CD4-positive, alpha-beta T cell (primary cell): ENCODE measurements at places on chromosomes 5 and 9. TPM values are rescaled to one million over a fixed set of nuclear protein-coding genes. Genes with fewer than 3 reads are reported as not detected.
A peak's percentile ranks its signal among the peaks of the same experiment; 100 is the strongest.

The CDKN2B-AS1 gene
- 0.25 TPM for total RNA-seq

The ECM2 gene
- not detected for total RNA-seq

The BARHL1 gene
- total RNA-seq = not detected

The PRSS3 gene
- total RNA-seq = not detected

The CKMT2 gene
- 0.27 TPM for total RNA-seq

The TXNDC8 gene
- total RNA-seq = not detected

The OR1J2 gene
- not detected for total RNA-seq

- no peak for DNase-seq
Observed at GRCh38 chr5:39106322-39106721, 32.1 kb upstream of the RICTOR start.

GRCh38 chr9:129175825-129176633 lies 2.0 kb downstream of the IER5L start:
- peak; percentile 10 for DNase-seq

DNA sequence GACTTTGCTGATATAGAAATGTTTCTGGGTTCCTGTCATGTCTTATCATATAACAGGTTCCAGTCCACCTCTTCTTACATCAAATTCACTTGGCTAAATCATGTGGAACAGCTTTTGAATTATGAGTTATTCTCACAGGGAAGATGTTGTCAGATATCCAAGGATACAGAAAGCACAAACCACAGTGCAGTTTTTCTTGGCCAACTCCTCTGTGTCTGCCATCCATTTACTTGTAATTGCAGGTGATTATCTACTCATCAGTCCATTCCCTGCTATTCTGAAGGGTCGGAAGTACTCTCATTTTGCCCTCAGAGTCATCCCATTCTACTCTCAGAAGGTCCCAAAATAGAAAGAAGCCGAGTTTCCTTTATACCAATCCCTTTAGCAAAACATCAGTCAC lies 10.0 kb downstream of the MARCHF11 start:
- DNase-seq = no peak

DNA sequence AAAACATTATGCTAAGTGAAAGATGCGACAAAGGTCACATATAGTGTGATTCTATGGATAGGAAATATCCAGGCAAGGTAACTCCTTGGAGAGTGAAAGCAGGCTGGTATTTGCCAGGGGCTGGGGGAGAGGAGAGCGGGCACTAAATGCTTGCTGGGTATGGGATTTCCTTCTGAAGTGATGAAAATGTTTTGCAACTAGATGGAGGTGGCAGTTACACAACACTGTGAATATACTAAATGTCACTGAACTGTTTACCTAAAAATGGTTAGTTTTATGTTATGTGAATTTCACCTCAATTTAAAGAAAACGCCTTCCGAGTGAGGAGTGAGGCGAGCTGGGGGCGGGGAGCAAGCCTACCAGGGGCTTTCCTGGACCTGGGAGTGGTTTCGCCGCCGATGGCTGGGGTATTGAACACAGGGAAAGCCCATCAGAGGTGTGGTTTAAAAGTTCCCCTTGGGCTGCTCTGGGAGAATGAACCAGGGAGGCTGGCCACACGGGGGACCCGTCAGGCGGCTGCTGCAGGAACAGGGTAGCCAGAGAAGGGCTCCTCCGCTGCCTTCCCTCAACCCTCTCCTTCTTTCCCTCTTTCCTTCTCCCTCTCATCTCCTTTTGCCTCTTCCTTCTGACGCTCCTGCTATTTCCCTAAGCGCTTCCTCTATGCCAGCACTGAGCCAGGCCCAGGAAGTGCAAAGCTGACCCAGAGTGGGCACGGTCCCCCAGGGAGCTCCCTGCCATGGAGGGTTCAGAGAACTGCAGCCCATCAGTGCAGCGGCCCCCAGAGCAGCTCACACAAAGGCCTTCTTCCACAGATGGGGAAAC lies 4.9 kb downstream of the AKNA start:
- peak; percentile 64 for DNase-seq

- peak; percentile 84 for DNase-seq
Observed at GRCh38 chr5:141992349-141992963, 20.4 kb downstream of the GNPDA1 start.

DNA sequence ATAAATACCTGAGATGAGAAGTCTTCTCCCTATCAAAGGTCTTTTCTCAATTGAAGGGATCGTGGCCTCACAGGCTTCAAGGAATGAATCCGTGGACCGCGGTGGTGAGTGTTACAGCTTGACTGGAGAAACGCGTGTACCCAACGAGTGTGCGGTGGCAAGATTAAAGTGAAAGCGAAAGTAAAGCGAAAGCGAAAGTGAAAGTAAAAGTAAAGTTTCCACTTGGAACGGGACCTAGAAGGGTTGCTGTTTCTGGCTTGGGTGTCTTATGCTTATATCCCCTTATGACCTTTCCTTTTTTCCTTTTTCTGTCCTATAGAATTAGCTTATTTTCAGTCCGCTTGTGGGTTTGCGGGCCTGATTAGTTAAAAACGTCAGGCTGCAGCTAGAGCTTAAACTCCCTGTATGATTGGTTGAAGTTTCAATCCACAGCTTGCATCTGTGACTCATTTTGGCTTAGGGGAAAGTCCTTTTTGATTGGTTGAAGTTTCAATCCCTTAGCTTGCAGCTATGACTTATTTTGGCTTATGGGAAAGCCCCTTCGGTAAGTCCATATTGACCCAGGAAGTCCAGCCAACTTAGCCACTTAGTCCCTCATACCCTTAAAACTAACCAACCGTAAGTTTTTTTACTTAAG lies 924.3 kb upstream of the CDH10 start:
- DNase-seq = peak; percentile 12

DNA sequence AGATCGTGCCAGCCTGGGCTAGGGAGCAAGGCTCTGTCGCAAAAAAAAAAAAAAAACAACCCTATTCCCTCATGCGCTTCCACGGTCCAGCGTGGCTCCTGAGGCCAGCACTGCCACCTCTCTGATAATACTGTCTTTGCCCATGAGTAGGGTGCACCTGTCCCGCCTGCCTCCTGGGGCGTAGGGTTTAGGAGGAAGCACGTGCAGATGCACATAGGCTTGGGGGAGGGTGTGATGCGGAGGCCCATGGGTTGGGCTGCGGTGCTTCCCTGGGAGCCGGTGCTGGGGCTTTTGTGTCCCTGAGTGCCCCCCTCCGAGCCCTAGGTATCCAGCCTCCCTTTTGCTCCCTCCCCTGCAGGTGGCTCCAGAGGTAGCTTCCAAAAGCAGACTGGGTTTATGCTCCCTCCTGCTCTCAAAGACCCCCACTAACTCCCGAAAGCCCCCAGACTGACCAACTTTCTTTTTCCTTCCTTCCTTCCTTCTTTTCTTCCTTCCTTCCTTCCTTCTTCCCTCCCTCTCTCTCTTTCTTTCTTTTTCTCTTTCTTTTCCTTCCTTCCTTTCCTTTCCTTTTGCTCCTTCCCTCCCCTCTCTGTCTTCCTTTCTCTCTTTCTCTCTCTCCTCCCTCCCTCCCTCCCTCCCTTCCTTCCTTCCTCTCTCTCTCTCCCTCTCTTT lies 12.8 kb downstream of the FGFR4 start:
- DNase-seq = no peak
